ENCODE measurements at places on chromosomes 5 and 9.

GRCh38 chr9:11577522-11577921 is 964.7 kb upstream of the PTPRD start:
- no peak for DNase-seq

DNA sequence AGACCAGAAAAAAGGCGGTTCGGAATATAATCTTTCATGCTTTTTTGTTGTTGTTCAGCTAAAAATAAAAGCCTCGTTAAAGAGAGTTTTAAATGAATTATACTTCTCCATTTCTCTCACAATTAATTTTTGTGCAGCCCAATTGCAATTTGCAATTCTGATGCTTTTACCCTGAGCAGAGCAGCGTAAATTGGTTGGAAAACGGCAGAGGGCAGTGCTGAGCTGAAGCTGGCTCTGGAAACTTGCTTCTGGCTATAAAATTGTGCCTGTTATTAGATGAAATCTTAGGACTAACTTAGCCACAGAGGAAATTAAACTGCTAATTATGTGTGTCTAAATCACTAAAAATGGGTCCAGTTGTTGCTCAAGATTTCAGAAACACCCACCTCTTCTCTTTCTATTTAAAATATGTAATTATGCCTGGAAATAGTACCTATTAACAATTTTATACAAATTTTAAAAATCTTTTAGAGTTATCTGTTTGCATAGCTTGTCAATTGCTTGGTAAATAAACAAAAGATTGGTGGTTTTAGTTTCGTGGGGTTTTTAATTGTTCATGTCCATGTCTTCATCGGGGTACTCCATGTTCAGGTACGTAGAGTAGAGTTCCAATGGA is 441.8 kb upstream of the TLE4 start:
- DNase-seq, result peak; percentile 32

GRCh38 chr5:79562351-79563246 is 48.7 kb upstream of the HOMER1 start:
- no peak for DNase-seq

DNA sequence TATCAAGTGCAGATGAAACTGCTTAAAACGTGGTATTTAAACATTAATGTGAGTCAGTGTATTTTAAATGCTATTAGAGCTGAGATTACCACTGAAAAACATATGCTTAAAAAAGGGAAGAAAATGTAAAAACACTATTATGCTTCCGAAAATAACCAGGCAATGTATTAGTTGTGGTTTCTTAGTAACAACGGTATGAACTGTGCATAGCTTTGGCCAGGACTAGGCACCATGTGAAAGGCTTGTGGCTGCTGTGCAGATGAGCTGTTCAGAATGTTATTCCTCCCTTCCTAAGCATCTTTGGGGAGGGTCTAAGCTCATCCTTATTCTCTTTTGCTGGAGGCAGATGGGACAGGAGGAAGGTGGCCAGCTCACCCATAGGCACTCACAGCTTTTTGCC is 84.9 kb downstream of the NTRK2 start:
- no peak for DNase-seq

GRCh38 chr9:131776036-131776435 is 36.2 kb upstream of the RAPGEF1 start:
- no peak for DNase-seq
